ENCODE measurements at places on chromosomes 5 and 9.

GRCh38 chr9:100577776-100578448 lies at the start of gene CAVIN4:
Gene CAVIN4 (plus strand): TSS chr9:100578079. CDS start chr9:100578144, 65 bp downstream.
- no peak for DNase-seq

DNA sequence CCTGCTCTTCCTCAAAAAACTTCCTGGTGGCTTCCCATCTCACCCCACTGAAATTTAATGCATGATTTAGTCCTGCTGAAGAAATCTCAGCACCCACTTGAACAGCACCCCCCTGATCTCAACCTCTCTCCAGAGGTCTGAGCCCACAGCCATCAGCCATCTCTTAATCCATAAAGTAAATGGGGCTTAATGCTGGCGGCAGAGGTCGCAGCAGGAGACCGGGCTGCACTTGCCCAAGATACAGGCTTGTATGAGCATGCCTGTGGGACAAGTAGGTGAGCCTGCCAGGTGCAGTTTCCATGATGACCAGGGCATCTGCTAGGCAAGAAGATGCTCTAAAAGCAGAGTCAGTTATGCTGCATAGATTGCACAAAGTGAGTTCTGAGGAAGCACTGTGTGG lies 52.4 kb upstream of the CTXN3 start:
- DNase-seq: no peak

DNA sequence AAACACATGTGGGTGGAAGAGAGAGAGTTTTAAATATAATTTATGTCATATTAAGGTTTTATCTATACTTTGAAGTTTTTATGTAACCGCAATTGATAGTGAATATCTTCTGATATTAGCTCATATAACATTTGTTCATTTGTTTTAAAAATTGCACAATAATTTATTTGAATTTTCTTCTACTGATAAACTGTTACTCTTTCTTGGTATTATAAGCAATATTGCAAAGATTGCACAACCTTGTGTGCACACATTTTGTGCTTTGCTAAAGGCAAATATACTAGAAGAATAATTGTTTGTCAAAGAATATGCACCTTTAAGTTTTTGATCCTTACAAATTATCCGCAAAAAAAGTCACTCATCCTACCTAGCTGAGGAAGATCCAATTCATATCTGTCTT lies 275.7 kb downstream of the TLR4 start:
- DNase-seq: no peak

- DNase-seq: no peak
Measured at GRCh38 chr9:130765137-130766020, 69.7 kb upstream of the ABL1 start.

DNA sequence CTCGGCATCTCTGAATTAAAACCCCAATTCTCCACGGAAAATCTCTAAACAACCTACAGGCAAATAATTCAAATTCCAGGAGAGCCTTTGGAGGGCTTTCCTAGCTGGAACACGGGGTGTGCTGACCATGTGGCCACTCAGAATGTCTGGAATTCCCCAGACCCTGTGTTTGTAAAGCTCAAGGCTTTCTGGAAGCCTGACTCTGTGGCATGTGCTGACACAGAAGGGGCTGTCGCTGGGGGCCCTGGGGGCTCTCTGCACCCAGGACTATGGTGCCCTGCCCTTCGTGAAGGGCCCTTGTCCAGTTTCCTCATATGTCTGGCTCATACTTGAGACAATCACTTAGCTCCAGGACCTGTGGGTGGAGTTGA lies 29.0 kb upstream of the BOD1 start:
- no peak for DNase-seq

DNA sequence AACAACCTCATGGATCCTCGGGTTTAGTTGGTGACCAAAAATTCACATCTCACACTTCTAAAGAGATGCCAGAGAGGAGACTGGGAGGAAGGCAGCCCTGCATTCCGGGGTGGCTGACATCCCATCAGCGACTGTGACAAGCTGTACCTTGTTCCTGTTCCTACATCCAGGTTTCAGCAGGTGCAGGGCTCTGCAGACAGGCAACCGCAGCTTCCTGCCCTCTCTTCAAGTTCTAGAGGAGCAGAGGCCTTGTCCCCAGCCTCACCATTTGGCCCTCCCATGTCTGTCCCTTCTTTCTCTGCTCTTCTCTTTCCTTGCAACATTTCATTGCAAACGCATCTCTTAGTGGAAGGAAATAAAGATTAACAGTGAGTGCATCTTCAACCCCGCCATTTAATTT lies 454.6 kb downstream of the IRX1 start:
- DNase-seq: no peak

GRCh38 chr5:98296426-98296825 lies 477.0 kb upstream of the RGMB start:
- no peak for DNase-seq

- no peak for DNase-seq
Measured at GRCh38 chr9:86966852-86967511, 19.7 kb upstream of the GAS1 start.

- DNase-seq: no peak
Measured at GRCh38 chr5:73391441-73391881, 57.1 kb downstream of the FOXD1 start.

DNA sequence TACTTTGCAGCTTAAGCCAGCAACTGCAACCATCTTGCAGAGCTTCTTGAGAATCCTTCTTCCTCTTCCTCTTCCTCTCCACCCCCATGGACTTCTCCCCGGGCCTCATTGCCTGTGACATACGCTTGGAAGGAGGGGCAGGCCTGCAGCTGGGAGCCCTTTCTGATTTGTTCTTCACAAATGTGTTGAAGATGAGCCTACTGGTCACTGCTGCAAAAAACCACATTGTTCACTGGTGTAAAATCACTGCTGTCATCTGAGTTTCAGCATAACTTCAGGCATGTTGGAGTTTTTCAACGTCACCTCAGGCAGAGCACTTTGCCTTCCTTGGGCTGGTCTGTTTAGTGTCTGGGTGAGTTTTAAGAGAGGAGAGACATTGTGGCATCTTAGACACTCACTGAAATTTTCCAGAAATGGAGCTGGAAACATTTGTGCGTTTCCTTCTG lies 7.9 kb downstream of the TJP2 start:
- DNase-seq: no peak

DNA sequence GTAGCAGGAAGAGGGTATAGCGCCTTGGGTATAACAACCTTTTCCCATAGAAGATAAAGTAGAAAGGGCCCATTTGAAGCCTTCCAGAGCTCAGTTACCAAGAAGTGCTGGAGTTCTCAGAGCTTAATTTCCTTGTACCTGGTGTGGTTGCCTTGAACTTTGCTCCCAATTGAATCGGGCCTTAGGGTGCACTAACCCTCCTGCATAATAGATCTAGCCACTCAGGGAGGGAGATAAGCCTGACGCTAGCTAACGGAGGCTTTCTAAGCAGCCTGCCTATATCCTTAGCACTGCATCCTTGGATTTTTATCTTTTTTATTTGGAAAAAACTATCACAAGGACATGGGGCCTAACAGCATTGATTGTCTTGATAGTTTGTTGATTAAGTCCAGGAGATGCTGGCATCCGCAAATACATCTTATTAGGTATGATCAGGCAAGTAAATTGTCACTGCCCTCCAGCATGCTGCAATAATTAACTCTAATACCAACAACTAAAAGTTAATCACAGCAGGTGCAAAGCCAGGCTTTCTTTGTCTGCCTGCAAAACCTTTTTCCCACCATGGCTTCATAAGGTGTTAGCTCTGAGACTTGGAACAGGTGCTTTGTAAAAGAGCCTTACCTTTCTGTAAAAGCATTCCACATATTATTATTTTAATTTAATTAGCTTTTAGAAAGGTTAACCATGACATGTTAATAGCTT lies 199.4 kb downstream of the SREK1 start:
- no peak for DNase-seq

- no peak for DNase-seq
Measured at GRCh38 chr5:39475881-39476842, 51.4 kb upstream of the DAB2 start.

DNA sequence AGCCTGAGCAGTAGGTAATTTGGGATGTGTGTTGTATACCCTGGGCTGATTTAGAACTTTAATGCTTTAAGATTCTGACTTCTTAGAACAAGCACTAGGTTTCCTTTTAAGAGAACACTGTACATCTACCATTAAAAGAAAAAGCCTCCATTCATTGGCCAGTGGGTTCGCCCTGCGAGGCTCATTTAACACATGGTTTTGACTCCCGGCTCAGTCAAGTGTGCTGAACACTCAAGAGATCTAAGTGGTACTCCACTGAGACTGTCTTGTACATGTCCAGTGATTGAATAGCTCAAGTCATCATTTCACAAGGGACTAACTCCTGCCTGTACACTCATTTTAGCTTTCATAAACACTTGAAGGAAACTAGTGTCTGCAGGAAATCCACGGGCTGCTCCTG lies 3.9 kb downstream of the FUBP3 start:
- DNase-seq: no peak

DNA sequence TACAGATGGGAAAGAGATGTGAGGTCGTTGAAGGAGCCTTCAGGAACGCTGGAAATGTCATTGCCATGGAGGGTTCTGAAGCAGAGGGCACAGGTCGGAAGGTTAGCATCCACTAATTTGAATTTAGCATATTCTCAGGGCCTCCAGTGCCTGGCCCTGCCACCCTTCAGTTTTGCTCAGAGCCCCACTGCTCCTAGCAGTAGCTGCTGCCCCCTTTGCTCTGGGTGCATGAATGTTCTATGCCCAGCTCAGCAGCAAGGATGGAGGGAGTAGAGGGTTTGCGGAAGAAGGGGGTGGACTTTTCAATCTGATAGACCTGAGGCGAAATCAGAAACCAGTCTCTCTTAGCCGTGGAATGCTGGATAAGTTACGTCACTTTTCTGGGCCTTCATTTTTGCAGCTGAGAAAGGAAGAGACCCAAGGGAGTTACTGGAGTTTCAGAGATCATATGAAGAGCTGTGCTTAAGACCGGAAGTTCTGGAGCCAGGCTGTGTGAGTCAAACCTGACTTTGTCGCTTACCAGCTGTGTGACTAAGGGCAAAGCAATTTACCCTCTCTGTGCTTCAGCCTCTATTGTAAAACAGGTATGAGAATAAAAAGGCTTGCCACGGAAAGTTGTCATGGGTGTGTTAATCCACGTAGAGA lies 133.2 kb upstream of the PANK3 start:
- DNase-seq: no peak

DNA sequence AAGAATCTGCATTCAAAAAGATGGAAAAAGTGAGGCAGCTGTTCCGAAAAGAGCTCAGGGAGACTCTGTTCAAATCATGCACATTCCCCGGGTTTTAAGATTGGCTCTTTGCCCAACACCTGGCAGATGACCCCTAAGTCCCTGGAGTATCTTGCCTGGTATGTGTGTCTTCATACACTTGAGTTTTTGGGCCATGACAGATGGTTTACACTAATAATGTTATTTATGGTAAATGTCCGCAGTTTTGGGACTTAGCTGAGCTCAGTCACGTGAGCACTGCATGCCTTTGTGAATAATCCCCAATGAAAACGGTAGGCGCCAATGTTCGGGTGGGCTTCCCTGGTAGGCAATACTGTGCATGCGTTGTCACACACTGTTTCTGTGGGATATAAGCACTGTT lies 316.1 kb downstream of the PRDM9 start:
- no peak for DNase-seq

- no peak for DNase-seq
Measured at GRCh38 chr9:77876590-77876989, 155.0 kb downstream of the GNAQ start.

DNA sequence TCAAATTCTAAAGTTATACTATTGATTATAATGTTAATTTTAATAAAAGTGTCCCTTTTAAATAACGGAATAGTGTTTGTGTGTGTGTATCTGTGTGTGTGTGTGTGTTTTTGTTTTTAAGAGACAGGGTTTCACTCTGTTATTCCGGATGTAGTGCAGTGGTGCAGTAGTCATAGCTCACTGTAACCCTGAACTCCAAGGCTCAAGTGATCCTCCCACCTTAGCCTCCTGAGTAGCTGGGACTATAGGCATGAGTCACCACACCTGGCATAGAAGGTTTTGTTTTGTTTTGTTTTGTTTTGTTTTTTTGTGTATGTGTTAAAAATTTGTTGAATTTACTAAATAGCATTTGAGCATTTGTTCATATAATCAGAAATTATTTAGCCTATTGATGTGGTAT lies 64.6 kb downstream of the YTHDC2 start:
- no peak for DNase-seq

DNA sequence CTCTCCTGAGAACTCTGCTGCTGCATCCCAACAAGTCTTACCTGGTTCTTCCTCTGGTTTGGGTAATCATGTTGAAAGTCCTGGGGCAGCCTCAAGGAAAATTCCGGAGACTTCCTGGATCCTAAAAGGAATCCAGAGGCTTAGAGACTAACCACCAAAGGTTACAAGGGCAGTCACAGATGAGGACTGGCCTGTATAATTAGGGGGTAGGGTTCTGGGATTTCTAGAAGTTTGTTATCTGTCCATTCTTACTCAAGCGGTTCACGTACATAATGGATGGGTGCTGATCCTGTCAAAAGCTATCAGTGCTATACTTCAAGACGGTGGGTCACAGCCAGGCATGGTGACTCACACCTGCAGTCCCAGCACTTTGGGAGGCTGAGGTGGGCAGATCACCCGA lies 51.4 kb upstream of the EPB41L4B start:
- DNase-seq: no peak

DNA sequence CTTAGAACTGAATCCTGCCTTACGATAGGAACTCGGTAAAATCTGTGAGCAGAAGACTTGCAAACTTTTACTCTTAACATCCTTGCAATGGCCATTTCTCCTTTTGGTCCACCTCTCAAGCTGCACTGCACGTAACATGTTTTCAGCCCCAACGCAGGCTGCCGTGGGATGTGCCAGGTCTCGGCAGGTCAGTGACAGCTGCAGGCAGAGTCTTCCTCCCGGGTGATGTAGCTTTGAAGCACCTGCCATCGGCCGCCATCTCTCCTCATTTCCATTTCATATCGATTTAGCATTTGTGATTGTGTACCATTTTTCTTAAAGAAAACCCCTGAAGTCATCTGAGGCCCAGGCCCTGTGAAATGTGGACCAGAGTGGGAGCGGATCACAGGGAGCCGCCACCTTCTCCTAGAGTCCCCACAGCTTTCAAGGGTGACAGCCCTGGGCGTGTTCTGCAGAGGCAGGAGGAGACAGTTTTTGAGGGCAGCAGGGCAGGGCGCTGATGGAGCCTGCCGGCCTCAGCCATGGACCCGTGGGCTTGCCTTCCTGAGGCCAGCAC lies 25.8 kb upstream of the LPCAT1 start:
- DNase-seq: no peak

- DNase-seq: no peak
Measured at GRCh38 chr5:18944771-18945170, 1043.2 kb downstream of the CDH18 start.

GRCh38 chr9:95509851-95510708 lies 6.7 kb downstream of the PTCH1 start:
- DNase-seq: no peak

- no peak for DNase-seq
Measured at GRCh38 chr9:108727580-108728111, 128.1 kb downstream of the ACTL7B start.

- DNase-seq: no peak
Measured at GRCh38 chr9:108783731-108784495, 71.9 kb downstream of the ACTL7B start.

- DNase-seq: no peak
Measured at GRCh38 chr5:85170183-85170582, 785.5 kb upstream of the EDIL3 start.

GRCh38 chr9:115204904-115205453 lies 87.0 kb upstream of the TNC start:
- DNase-seq: no peak

GRCh38 chr9:126874546-126875314 lies 14.3 kb downstream of the ZBTB34 start:
- no peak for DNase-seq
